MV-4-11 (cell line): ENCODE measurements at places on chromosomes 2 and 18.

- DNase-seq, result no peak
Observed at GRCh38 chr2:56185582-56186046, 1.8 kb downstream of the CCDC85A start.

- DNase-seq, result no peak
Observed at GRCh38 chr18:9803063-9803697, 82.6 kb upstream of the TXNDC2 start.

DNA sequence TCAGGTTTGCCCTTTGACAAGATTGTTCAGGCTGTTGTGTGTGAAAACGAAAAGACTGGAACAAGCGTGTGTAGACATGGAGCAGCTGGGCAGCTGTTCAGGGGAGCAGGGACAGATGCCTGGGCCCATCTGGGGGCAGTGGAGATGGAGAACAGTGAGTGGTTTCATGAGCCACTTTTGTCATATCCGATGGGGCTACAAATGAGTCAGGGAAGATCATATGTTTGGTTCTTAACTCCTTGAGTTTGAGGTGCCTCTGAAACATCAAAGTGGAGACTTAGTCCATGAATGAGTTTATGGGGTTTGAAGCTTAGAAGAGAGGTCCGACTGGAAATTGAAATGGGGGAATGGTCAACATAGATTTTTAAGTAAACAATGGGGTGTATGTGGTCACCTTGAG, 9.3 kb upstream of the PLB1 start:
- no peak for DNase-seq

DNA sequence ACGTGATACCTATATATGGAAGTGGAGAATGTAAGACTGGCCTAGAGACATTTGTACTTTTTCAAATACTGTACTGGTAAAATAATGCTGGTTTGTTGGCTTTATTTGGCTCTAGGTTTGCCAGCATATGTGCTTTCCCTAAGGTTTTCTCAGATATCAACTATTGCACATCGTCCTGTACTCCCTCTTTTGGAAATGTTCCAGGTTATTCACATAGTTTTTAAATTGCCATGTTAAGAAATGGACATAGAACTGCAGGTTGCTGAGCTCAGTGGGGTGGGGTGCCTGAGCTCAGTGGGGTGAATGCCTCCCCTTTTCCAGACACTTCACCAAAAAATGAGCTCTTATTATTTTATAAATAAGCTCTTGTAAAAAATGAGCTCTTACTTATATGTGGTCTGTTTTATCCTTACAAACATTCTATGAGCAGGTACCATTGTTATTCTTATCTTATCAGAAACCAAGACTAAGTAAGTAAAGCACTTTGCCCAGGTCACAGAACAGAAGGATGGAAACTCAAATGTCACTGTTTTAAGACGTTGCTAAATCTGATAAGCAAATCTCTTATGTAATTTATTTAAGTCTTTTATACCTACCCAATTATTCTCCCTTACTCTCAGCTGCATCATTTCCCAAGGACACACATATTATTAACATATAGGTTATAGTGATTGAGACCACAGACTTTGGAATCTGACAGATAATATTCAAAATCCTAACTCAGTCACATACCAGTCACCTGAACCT, 99.0 kb downstream of the CPS1 start:
- no peak for DNase-seq

DNA sequence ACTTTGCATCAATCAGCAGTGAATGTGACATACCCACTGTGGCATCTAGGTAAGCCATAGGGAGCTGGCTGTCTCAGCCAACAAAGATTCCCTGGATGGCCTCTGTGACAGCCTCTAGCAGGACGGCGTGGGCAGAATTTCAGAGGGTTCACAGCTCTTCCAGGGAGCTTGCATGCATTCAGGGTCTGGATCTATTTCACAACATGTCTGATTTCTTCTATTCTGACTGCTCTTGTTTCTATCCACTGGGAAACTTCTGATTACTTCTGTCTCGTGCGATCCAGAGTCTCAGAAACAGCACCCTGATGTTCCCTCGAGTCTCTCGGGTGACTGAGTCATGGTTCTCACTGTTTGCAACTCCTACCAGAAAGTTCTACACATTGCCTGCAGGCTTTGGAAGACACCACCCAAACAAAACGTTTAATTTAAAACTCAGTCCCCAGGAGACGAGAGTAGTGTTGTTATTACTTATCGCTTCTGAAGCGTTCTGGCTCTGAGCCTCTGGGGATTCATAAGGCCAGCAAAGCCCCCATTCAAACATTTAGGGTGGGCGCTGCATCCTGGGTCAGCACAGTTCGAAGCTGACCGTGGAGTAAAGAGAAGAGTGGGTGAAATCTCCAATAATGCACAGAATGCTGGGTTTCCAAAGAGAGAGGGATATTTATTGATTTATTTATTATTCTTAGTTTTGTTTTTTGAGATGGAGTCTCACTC, 41.9 kb upstream of the ODC1 start:
- no peak for DNase-seq

DNA sequence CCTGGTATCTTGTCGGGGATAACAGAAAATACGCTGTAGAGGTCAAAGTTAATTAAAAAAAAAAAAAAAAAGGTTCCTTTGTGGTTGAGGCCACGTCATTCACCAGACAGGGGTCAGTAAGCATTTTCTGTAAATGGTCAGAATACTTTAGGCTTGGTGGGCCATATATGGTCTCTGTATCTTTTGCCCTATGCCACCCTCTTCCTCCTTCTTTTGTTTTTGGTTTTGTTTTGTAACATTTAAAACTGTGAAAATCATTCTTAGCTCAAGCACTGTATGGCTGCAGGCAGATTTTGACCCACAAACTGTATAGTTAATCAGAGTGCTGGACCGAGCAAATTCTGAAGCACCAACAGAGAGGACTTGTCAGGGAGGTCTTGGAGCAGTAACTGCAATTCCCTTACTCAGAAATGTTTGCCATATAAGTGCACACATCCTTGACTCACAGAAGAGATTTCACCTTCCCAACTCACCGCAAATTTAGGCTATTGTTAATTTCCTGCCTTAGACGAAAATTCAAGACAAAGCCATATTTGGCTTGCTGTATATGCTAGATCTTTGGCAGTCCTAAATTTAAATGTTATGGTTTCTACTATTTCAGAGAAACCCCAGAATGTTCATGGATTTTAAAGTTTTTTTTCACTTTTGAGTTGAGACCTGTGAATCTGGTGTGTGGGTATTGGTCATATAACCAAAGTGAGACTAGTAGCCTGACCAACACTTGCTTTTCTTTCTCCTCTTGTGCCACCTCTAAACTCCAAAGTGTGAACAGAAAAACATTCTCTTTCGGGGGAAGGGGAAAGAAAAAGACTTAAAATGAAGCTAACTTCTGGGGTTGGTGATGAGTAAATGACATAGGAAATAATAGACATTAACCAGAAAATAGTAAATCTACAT, 65.4 kb downstream of the DOCK10 start:
- no peak for DNase-seq

DNA sequence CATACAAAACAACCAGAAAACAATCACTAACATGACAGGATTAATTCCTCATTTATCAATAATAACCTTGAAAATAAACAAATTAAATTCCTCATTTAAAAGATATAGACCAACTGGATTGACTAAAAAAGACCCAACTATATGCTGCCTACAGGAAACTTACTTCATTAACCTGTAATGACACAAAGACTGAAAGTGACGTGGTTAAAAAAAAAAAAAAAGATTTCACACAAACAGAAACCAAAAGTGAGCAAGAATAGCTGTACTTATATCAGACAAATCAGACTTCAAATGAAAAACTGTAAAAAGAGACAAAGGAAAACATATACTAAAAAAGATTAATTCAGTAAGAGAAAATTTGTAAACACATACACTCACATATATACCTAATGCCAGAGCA, 201.2 kb downstream of the CCDC178 start:
- no peak for DNase-seq

GRCh38 chr2:71833855-71834560, 313.7 kb downstream of the CYP26B1 start:
- DNase-seq, result no peak

DNA sequence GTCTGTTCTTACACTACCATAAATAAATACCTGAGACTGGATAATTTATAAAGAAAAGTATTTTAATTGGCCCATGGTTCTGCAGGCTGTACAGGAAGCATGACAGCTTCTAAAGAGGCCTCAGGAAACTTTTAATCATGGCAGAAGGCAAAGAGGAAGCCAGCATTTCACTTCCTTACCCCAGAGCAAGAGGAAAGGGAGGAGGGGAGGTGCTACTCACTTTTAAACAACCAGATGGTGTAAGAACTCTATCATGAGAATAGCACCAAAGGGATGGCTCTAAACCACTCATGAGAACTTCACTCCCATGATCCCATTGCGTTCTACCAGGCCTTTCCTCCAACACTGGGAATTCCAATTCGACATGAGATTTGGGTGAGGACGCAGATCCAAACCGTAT, 344.4 kb upstream of the SLC39A10 start:
- DNase-seq, result peak; percentile 88

DNA sequence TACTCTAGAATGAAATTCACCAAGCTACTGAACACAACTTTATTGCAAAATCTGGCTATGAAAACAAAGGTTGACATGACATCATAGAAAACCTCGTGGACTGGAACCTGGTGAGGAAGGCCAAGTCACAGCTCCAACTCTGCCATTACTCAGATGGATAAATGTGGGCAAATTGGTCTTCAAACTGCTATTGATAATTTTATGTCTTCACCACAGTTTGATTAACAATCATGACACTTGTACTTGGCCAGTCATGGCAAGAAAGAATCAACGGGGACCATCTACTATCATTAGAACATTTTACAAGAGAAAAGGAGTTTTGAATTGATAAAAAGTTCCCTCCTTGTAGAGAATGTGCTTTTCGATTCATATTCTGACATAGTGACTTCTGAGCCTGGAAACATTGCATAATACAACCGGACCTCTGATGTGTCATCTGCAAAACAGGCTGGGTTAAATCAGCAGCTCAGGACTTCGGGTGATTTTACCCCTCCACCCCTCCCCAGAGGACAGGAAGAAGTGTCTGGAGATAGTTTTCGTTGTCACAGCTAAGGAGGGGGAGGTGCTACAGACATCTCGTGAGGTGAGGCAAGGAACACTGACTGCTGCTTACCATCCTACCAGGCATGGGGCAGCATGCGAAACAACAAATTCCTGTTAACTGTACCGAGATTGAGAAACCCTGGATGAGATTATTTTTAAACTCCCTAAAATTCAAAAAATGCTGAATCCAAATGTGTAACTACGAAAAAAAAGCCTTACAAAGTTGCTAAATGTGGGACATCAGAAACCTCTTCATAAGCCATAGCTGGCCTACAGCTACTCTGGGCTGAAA, 8.4 kb downstream of the L3MBTL4 start:
- no peak for DNase-seq

GRCh38 chr2:176653479-176654443, 384.5 kb downstream of the MTX2 start:
- peak; percentile 66 for DNase-seq

- DNase-seq, result no peak
Observed at GRCh38 chr2:24986372-24986771, 14.6 kb upstream of the DNAJC27 start.

- no peak for DNase-seq
Observed at GRCh38 chr2:125554956-125555355, 1101.0 kb upstream of the GYPC start.

GRCh38 chr2:197261808-197262226, 48.8 kb downstream of the ANKRD44 start:
- DNase-seq, result peak; percentile 36

DNA sequence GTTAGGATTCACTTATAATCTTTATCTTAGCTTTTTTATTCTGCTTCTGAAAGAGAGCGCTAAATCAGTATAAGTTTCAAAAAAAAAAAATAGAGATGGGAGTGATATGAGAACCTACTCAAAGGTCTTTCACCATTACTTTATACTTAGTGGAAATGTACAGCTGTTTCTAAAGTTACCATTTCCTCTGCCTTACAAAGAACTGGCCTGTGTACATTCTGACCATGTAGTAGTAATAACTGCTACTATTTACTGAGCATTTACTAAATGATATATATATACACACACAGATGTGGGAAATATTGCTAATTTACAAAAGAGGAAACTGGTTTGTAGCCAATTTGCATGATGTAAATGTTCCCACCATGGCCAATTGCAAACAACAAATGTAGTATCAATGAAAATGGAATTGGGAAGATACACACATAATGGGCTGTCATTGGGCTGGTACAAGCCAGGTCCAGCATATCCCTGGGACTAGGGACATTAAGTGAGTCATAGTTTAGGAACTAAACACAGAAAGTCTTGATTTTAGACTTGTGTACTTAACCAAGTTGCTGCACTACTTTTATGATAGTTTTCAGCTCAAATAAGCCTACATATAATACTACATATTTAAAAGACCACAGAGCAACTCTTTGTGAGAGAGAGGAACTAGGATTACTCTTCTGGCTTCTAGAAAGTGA, 67.1 kb downstream of the DYNC1I2 start:
- DNase-seq, result no peak

DNA sequence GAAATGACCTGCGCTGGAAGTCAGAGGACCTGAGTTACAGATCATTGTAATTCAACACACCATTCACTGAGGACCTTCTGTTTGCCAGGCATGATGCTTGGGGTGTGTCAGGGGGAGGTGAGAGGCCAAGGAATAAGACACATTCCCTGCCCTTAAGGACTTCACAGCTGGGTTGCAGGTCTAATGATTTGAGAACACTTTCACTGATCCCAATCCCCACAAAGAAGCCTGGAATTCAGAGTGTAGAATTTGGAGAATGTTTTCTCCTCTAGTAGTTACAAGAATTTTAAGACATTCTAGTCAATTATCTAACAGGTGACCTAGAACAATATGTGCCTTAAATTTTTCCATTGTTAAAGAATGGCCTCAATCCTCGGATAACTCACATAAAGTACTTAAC, 322.4 kb downstream of the TNS1 start:
- DNase-seq, result no peak

GRCh38 chr2:10655074-10655473, 34.7 kb downstream of the NOL10 start:
- no peak for DNase-seq

- peak; percentile 53 for DNase-seq
Observed at GRCh38 chr2:105868060-105868459, 123.3 kb downstream of the NCK2 start.

DNA sequence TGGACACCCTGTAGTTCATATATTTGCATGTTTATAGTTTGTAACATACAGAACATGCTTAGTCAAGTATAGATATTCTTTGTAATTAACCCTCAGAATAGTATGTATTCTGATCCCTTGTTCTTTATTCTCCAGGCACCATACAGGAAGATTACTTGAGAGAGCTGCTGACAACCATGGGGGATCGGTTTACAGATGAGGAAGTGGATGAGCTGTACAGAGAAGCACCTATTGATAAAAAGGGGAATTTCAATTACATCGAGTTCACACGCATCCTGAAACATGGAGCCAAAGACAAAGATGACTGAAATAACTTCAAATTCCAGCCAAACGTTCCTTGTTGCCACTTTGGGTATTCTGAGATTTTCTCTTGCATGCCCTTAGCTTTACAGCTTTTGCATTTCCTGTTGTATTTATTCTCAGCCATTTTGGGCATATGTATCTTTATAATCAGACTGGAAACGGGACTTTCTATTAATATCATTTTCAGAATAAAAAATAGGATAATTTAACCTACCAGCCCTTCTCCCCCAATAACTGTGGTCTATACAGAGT, 6.2 kb upstream of the MYL12B start:
- peak; percentile 23 for DNase-seq

GRCh38 chr2:232398293-232399034, 8.2 kb upstream of the ALPG start:
- DNase-seq, result no peak
